ENCODE measurements at places on chromosomes 2 and 18.

- no peaks in the 10 kb centered on the region for H3K4me1 ChIP-seq
- no peaks in the 10 kb centered on the region for H3K36me3 ChIP-seq
- no peak overlapping the region for H3K4me3 ChIP-seq
- DNase-seq, result peak; percentile 39
- H3K27ac ChIP-seq, result no peak overlapping the region
- no peaks in the 10 kb centered on the region for H3K27me3 ChIP-seq
These were observed 20.8 kb downstream of the KCNF1 start for GRCh38 chr2:10932345-10933151.

DNA sequence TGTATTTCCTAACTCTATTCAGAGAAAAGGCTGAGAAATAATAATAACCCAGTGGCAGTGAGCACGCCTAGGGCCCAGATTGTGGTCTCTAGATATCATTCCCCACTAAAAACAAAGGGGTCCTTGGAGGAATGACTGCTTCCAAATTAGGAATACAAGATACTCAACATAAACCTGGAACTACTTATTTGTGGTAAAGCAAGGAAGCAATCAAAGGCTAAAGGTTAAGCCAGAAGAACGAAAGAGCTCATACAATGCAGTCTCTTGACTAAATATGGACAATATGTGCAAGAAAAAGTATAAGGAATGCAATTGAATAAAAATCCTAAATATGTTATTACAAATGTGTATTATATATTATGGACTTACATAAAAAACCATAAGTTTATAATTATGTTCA lies 253.5 kb upstream of the NRP2 start:
- no peaks in the 10 kb centered on the region for H3K36me3 ChIP-seq
- H3K27me3 ChIP-seq, result no peaks in the 10 kb centered on the region
- DNase-seq, result no peak
- H3K4me1 ChIP-seq, result no peaks in the 10 kb centered on the region

- no peak for DNase-seq
- no peaks in the 10 kb centered on the region for H3K27me3 ChIP-seq
- no peak overlapping the region for H3K4me3 ChIP-seq
- no peak overlapping the region for H3K27ac ChIP-seq
- no peaks in the 10 kb centered on the region for H3K4me1 ChIP-seq
These were observed 68.8 kb downstream of the ITGA4 start for GRCh38 chr2:181526014-181526413.

- no peaks in the 10 kb centered on the region for H3K36me3 ChIP-seq
- H3K27me3 ChIP-seq, result no peaks in the 10 kb centered on the region
- no peak overlapping the region for H3K27ac ChIP-seq
- H3K4me1 ChIP-seq, result peaks cover 4% of the 10 kb centered on the region
These were observed 28.1 kb downstream of the PIK3C3 start for GRCh38 chr18:41982942-41983660.

DNA sequence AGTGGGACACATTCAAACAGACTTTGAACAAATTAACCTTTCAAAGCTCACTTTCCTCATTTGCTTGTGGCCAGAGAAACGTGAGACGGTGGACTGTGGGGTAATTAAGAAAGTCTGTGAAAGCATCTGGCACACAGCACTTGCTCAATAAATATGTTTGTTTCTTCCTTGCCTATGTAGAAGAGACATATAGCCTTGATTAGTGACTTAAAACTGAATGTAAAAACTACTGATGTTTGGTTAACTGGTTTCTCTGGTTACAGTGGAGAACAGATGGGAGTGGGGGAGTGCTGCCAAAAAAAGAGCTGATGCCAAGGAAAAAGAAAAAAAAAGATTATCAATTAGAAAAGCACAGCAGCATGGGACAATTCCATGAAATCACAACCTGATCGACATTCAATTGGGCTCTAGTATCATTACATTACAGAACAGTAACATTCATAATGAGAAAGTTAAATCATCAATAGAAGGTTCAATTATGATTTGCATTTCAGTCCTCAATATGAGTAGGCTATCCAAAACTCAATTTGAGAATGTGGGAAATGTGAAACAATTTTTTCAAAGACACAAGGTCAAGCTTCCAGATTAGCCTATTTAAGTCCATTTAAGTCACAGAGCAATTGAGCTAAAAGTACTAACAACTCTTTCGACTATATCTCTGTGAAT lies 14.7 kb downstream of the CUL3 start:
- DNase-seq, result no peak
- H3K27ac ChIP-seq, result no peak overlapping the region
- peaks cover 55% of the 10 kb centered on the region for H3K4me1 ChIP-seq
- no peaks in the 10 kb centered on the region for H3K27me3 ChIP-seq

- no peak overlapping the region for H3K27ac ChIP-seq
- no peaks in the 10 kb centered on the region for H3K27me3 ChIP-seq
- no peaks in the 10 kb centered on the region for H3K4me1 ChIP-seq
- peaks cover 13% of the 10 kb centered on the region for H3K36me3 ChIP-seq
- no peak overlapping the region for H3K4me3 ChIP-seq
- DNase-seq, result no peak
These were observed 7.1 kb downstream of the RBM45 start for GRCh38 chr2:178119179-178119922.

- peaks cover 13% of the 10 kb centered on the region for H3K4me1 ChIP-seq
- no peaks in the 10 kb centered on the region for H3K27me3 ChIP-seq
- H3K36me3 ChIP-seq, result no peaks in the 10 kb centered on the region
- peak overlapping the region; percentile 99 for H3K4me3 ChIP-seq
- peak overlapping the region; percentile 92 for H3K27ac ChIP-seq
These were observed 1.0 kb upstream of the BMPR2 start for GRCh38 chr2:202375033-202375608.

DNA sequence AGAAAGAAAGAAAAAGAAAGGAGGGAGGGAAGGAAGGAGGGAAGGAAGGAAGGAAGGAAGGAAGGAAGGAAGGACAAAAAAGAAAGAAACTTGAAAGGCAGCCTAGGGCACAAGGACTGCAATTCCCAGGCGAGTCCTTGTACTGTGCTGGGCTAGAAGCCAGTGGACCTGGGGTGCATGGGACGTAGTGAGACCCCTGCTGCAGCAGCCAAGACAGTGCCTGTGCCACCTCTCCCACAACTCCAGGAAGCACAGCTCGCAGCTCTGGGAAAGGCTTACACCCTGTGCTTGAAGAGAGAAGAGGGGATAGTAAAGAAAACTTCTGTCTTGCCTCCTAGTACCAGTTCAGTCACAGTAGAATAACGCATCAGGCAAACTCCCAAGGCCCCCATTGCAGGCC lies 227.9 kb upstream of the CDH7 start:
- no peak overlapping the region for H3K4me3 ChIP-seq
- H3K4me1 ChIP-seq, result peaks cover 3% of the 10 kb centered on the region
- H3K36me3 ChIP-seq, result no peaks in the 10 kb centered on the region
- peak; percentile 39 for DNase-seq
- no peak overlapping the region for H3K27ac ChIP-seq

DNA sequence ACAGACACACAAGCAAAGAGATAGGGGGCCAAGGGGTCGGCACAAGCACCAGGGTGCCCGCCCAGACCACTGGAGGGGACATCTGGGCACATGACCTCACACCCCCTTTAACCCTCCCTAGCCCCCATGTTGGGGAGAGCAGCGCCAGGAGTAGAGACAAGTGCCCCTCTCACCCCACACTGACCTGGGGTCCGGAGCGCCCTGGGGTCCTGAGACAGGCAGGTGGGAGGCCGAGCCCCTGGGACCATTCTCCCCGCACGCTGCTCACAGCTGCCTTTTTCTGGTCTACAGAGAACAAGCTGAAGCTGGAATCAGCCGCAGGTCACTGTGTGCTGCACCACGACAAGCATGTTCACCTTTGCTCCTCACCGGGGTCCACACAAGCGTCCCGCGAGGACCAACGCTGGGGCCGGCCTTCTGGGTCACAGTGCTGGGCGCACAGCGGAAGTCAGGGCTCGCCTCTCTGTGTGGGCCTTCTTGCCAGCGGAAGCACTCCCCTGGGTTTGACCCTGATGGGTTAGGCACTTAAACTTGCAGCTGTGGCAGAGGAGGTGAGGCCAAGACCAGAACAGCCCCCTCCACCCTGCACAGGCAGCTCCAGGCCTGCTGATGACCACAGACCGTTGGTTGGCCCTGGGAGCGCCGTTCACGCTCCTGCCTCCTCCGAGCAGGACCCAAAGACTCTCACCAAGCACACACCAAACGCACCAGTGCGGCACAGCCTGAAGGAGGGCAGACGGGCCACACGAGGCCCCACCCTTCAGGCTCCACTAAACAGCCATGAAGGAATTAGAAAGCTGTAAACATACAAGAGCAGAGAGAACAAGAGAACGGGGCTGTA lies 275.3 kb downstream of the EIPR1 start:
- H3K4me1 ChIP-seq, result no peaks in the 10 kb centered on the region
- no peak overlapping the region for H3K4me3 ChIP-seq
- H3K36me3 ChIP-seq, result no peaks in the 10 kb centered on the region
- no peak for DNase-seq

DNA sequence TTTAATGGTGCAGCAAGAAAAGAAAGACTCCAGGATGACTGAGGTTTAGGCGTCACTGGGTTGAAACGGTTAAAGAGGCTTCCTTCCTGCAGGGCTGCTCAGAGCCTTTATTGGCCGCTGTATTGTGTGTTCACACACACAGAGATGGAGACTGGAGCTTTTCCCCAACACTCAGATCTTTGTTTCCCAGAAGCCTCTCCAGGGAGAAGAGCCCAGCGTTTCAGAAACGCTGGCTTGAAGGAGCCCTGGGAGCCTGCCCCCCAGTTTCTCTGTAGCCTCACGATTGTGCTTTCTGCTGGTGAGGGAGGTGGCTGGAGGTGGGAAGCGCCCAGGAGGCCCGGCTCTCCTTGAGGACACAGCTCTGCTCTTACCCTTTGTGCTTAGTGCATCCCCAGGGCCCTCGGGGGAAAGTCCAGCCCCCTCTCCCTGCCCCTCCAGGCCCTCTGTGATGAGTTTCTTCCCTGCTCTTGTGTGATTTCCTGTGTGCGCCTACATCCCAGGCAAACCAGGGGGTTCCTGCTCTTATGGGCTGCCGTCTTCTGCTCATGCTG lies 37.1 kb downstream of the RRM2 start:
- H3K4me3 ChIP-seq, result no peak overlapping the region
- H3K36me3 ChIP-seq, result no peaks in the 10 kb centered on the region
- DNase-seq, result no peak
- no peak overlapping the region for H3K27ac ChIP-seq
- H3K4me1 ChIP-seq, result peaks cover 15% of the 10 kb centered on the region

GRCh38 chr18:35114305-35114704 lies 73.1 kb downstream of the MAPRE2 start:
- no peaks in the 10 kb centered on the region for H3K36me3 ChIP-seq
- H3K27me3 ChIP-seq, result no peaks in the 10 kb centered on the region
- H3K4me1 ChIP-seq, result no peaks in the 10 kb centered on the region
- H3K27ac ChIP-seq, result no peak overlapping the region

DNA sequence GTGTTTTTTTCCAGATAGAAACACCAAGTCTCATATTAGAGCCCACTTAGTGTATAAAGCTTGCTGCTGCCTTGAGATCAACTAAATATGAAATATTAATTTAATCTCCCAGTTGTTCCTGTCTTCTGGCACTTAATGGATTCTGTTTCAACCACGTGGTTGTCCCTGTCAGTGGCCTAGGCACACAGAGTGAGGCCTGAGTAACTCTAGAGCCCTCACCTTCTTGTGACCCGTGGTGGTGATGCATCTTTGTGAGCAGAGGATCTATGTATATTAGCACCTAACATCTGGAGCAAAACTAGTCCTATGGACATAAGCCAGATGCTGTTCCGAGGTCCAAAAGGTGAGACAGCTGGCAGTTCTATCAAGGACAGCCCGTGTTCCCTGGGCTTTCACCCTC lies 74.8 kb downstream of the FEZ2 start:
- H3K4me1 ChIP-seq, result no peaks in the 10 kb centered on the region
- H3K27ac ChIP-seq, result no peak overlapping the region
- H3K27me3 ChIP-seq, result no peaks in the 10 kb centered on the region
- no peaks in the 10 kb centered on the region for H3K36me3 ChIP-seq
- DNase-seq, result no peak

DNA sequence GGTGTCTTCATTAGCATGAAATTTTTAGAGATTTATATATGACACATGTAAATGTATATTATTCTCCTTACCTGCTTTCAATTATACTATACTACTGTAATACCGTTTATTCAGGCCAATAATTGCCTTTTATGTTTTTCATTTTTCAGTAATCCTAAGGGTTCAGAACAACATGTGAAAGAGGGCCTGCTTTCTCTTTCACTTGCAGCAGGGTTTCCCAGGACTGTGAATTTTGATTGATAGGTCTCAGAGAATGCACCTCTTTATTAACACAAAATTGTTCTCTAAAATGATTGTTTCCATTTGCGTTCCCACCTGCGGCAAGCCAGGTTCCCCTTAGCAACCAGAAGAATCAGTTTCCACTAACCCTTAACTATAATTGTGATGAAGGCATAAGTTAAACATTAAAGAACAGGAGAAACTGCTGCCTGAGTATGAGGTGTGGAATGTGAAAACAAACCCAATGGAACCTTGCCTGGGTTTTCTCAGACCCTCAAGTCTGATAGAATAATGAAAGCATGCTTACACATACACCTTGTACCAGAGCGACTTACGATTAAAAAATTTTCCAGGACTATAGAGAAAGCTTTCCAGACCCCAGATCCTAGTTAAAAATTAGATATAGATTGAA lies 1591.2 kb upstream of the LRRTM1 start:
- DNase-seq, result no peak
- H3K4me3 ChIP-seq, result no peak overlapping the region
- H3K27ac ChIP-seq, result no peak overlapping the region
- H3K27me3 ChIP-seq, result no peaks in the 10 kb centered on the region

- H3K27me3 ChIP-seq, result no peaks in the 10 kb centered on the region
- no peaks in the 10 kb centered on the region for H3K4me1 ChIP-seq
- no peak overlapping the region for H3K4me3 ChIP-seq
- H3K36me3 ChIP-seq, result no peaks in the 10 kb centered on the region
- no peak overlapping the region for H3K27ac ChIP-seq
These were observed 348.2 kb downstream of the LRP1B start for GRCh38 chr2:141782574-141782973.

DNA sequence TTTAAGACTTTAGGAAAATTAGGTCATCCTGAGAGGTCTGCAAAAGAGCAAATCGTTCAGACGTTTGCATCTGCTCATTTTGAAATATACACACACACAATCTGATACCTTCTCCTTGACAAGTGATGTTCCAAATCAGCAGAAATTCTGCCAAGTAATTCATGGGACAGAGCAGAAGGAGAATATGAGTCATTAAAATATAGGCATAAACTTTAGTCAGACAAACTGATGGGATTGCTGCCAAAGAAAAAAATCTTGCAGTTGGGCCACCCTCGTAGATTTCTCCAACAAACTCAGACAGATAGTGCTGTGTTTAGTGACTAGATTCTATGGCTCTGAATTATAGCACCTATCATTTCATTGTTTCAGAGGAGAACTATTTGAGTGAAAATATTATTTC lies 336.3 kb downstream of the NYAP2 start:
- no peaks in the 10 kb centered on the region for H3K36me3 ChIP-seq
- H3K27ac ChIP-seq, result peak overlapping the region; percentile 61
- H3K27me3 ChIP-seq, result no peaks in the 10 kb centered on the region

- H3K27ac ChIP-seq, result no peak overlapping the region
- no peaks in the 10 kb centered on the region for H3K27me3 ChIP-seq
- DNase-seq, result no peak
- H3K36me3 ChIP-seq, result peaks cover 41% of the 10 kb centered on the region
These were observed 59.3 kb downstream of the KDM3A start for GRCh38 chr2:86500325-86501083.

- H3K27ac ChIP-seq, result no peak overlapping the region
- DNase-seq, result no peak
- no peak overlapping the region for H3K4me3 ChIP-seq
- H3K27me3 ChIP-seq, result peaks cover 13% of the 10 kb centered on the region
- H3K36me3 ChIP-seq, result no peaks in the 10 kb centered on the region
- H3K4me1 ChIP-seq, result no peaks in the 10 kb centered on the region
These were observed 41.8 kb upstream of the AFF3 start for GRCh38 chr2:100184055-100184737.
